ENCODE measurements at places on chromosomes 12 and 14.
A peak's percentile ranks its signal among the peaks of the same experiment; 100 is the strongest.

DNA sequence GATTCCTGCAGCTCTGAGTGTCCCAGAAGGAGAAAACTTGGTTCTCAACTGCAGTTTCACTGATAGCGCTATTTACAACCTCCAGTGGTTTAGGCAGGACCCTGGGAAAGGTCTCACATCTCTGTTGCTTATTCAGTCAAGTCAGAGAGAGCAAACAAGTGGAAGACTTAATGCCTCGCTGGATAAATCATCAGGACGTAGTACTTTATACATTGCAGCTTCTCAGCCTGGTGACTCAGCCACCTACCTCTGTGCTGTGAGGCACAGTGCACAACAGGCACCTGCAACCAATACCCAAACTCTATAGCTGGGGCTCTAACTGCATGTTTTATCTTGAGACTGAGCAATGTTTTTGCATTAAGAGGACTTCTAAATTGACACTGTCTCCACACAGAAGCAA lies 379.2 kb upstream of the OR4E1 start:
- DNase-seq, result peak; percentile 10

DNA sequence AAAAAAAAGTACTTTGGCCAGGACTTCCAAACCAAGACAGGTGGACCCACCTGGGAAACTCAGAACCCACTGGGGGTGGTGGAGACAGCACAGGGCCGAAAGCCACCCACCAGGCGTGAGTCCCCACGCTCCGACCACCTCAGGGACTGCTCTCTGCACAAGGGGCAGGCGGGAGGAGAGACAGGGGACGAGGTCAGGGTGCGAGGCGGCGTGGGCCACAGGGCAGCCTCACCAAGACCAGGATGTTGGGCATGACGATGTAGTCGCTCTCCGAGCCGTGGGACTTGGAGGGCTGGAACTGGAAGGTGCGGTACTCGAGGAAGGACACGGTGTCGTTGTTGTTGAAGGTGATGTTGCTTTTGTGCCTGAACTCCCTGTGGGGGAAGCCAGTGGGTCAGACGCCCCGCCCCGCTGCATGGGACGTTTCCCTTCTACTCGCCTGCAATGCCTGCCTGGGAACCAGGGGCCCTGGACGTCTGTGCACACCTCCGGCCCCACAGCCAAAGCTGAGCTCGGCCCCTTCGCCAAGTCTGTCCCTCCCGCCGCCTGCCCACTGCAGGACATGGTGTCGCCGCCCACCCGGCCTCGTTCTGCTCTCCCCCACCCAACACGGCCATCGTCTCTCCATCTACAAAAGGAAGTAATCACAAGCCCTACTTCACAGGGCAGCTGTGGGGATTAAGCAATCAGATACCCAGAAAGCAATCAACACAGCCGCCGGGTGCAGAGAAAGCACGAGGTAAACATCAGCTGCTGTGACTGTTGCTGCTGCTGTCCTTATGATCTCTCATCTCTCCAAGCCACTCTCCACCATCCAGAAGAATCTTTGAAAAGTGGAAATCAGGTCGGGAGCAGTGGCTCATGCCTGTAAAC lies 48.7 kb downstream of the SCARB1 start:
- DNase-seq, result no peak

DNA sequence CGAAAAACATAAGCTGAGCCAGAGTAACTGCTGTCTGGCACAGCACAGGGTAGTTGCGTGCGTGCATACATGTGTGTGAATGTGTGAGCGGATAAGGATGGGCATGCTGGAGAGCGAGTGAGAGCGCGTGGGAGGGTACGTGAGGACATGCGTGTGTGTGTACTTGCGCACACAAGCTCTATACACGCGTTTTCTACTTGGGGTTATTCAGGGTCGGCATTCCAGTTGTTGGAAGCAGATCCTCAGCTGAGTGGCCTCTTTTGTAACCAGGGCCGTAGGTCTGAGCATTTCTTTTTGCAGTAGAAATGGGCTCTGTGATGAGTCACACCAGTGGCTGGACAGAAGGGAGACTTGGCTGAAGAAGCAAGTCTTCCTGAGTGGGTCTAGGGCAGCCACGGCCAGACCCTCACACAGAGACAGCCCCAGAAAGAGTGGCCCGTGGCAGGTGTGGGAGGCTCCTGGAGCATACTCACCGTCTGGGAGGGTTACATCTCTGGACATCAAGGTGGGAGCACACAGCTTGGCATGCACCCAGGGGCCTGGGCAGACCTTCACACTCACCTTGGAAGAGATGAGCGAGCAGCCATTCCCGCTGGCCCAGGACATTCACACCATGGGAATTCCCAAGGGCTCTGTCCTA lies 78.0 kb downstream of the LRRC74A start:
- no peak for DNase-seq

GRCh38 chr12:57719777-57720605 lies 18.6 kb downstream of the AGAP2 start:
- no peak for DNase-seq

GRCh38 chr12:96503976-96504375 lies 14.6 kb downstream of the CFAP54 start:
- no peak for DNase-seq

DNA sequence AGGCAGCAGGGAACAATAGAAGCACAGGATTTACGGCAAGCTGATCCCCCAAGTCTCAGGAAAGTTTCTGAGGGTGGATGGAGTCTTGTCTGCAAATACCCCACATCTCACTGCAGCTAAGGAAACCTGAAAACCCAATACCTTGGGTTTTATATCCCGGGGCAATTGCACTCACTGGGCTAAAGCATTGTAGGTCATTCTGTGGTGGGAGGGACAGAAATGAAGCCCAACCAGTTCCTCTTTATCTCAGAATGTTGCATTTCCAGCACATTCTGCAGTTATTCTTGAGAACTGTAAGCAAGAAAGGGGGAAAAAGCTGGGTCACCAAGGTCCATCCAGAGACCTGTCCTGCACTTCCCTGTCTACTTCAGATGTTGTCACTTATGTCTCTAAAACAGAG lies 39.8 kb downstream of the C12orf42 start:
- no peak for DNase-seq

DNA sequence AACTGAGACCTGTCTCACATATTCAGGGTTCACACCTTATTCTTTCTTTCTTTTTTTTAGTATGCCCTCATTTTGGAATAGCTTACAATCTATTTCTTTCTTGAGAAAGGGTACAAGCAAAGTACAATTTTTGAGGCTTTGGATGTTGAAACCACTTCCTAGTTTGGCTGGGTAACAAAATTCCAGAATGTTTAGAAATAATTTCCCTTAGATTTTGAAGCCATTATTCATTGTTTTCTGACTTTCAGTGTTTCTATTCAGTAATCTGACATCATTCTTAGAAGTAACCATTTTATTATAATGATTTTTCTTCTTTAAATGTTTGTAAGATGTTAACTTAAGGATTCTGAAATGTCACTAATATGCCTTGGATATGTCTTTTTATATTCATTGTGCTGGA lies 28.2 kb downstream of the ST8SIA1 start:
- DNase-seq, result no peak

- no peak for DNase-seq
Measured at GRCh38 chr14:102772781-102773570, 4.3 kb upstream of the TRAF3 start.

GRCh38 chr12:13187399-13187798 lies 9.1 kb upstream of the EMP1 start:
- no peak for DNase-seq

- DNase-seq, result no peak
Measured at GRCh38 chr12:52407918-52408317, 1.8 kb upstream of the KRT82 start.

GRCh38 chr12:65948320-65949008 lies 124.2 kb downstream of the HMGA2 start:
- DNase-seq, result no peak

DNA sequence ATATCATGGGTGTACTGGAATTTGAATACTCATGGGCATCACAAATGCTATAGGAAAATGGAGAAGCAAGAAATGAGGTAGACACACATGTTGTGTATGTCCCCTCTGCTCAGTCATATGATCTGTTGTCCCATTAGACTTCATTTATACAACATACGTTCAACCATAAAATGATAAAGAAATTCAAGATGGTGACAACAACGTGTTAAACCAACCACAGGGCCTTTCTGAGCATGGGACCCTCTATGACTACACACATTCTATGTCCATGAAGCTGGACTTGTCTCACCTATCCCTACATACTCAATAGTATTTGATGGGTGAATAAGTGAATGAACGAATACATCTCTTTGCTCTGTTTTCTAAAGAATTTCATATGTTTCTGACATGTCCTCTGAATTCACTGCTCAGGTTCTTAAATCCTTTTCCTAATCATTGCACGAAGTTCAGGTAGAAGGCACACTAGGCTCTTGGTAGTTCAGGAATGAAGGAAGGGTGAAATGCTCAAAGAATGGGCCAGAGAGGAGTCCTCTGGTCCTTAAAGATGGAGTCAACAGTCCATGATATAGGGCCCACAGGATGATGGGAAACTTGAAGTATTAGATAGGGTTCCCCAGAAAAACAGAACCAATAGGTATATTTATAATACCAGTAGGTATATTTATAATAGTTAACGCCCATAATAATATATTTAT lies 105.7 kb upstream of the PPM1H start:
- DNase-seq, result no peak

DNA sequence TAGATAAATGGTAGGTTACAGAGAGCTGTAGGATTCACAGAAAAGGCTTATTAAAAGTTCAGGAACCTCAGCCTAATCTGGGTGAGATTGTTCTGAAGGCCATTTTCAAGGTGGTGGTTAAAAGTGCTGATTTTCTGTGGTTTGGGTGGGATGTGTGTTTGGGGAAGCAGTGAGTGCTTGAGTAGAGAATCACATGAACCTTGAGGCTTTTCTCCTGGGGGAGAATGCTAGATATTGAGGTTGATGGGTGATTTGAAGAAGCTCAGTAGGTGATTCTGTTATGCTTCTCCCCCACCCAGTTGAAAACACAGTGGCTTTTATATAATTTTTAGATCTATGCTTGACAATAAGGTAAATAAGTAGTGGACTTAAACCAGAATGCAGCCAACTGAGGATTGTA lies 420.9 kb downstream of the PCNX1 start:
- DNase-seq, result no peak

- DNase-seq, result no peak
Measured at GRCh38 chr12:40104461-40105264, 1.2 kb downstream of the SLC2A13 start.

DNA sequence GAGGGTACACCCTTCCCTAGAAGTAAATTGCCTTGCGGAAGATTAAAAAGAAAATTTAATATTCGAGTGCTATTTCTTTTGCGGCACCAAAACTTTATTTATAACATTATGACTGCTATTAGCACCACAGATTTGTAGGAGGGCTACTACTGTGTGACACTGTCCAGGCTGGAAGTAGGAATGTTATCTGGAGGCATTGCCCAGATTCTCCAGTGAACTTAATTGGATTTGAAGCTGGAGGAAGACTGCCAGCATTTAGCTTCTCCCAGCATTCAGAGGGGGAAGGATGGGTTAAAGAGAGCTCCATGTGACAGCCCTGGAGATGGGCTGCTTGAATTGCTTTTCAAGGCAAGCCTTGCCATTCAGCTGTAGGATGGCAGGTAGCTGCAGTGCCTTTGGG lies 107.0 kb upstream of the RBM19 start:
- no peak for DNase-seq

DNA sequence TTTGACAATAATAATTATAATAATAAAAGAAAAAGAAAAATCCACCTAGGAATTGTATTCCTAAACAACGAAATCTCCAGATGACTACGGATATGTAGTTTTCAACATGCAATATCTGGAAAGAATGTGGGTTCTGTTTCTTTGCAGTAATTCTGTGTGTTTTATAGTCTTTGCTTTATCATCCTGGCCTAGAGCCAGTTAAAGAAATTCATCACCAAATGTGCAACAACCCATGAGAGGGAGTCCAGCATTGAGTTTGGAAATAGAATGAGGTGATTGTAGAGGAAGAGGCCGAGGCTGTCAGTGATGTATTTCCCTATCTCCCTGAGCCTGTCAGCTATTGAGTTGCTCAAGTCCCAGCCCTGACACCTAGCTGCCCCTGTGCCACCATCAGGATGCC lies 200.5 kb upstream of the DCN start:
- DNase-seq, result no peak

DNA sequence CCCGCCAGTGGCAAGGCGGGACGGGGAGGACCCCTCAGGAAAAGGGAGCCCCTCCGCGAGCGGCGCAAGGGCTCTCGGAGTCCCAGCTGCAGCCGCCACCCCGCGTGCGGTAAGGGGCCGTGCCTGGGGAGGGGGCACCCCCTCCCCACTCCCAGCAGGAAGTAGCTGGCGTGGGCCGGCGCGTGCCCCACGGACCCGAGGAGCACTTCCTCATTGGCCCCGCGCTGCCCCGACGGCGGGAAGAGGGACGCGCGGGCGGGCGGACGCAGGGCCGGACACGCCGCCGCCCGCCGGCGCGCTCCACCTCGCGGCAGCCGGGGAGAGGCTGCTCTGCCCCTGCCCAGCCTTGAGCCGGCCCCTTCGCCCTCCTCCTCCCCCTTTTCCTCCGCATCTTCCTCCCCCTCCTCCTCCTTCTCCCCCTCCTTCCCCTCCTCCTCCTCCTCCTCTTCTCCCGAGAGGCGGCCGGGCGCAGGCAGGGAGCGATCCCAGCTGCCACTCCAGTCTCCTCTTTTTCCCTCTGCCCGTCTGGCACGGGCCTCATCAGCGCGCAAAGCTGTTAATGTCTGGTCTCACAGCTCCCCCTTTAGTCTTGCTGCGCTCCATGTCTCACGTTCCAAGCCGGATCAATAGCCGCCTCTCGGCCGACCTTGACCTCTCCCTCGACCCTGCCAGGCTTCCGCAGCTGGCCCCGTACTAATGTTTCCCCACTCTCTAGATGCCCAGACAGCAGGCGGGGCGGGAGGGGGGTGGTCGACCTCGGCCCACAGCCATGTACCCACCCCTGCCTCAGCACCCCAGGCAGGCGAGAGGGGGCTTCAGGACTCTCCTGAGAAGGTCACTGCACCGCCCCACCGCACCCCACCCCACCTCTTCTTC lies 2.6 kb upstream of the BCL11B start:
- DNase-seq, result peak; percentile 62

DNA sequence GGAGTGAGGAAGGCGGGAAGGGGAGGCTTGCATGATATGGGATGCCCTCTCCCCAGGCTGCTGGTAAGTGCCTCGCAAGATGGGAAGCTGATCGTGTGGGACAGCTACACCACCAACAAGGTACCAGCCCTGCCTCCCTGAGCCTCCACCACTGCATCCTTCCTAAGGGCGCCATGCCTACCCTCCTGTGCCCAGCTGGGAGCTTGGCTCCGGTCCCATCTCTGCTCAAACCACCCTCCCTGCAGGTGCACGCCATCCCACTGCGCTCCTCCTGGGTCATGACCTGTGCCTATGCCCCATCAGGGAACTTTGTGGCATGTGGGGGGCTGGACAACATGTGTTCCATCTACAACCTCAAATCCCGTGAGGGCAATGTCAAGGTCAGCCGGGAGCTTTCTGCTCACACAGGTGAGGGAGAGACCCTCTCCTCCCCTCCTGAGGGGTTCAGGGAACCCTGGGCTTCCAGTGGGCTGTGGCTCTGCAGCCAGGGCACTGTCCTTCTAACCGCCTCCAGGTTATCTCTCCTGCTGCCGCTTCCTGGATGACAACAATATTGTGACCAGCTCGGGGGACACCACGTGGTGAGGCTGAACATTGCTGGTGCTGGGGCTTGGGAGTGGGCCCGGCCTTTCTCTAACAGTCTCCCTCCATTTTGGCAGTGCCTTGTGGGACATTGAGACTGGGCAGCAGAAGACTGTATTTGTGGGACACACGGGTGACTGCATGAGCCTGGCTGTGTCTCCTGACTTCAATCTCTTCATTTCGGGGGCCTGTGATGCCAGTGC lies 2.6 kb downstream of the GNB3 start:
- no peak for DNase-seq

Data from stimulated activated CD4-positive, alpha-beta T cell treated with anti-CD3 and anti-CD28 coated beads, Interleukin-2, amount 100 ng/mL, for 24 hours (primary cell).